Left lung (tissue), 14 donors: ENCODE measurements at places on chromosomes 1 and 21. TPM values are rescaled to one million over a fixed set of nuclear protein-coding genes. Genes with fewer than 3 reads are reported as not detected.

The INSRR gene
- polyA plus RNA-seq, result 0.03 TPM

The C1orf141 gene
- 0.35 TPM for polyA plus RNA-seq

DNA sequence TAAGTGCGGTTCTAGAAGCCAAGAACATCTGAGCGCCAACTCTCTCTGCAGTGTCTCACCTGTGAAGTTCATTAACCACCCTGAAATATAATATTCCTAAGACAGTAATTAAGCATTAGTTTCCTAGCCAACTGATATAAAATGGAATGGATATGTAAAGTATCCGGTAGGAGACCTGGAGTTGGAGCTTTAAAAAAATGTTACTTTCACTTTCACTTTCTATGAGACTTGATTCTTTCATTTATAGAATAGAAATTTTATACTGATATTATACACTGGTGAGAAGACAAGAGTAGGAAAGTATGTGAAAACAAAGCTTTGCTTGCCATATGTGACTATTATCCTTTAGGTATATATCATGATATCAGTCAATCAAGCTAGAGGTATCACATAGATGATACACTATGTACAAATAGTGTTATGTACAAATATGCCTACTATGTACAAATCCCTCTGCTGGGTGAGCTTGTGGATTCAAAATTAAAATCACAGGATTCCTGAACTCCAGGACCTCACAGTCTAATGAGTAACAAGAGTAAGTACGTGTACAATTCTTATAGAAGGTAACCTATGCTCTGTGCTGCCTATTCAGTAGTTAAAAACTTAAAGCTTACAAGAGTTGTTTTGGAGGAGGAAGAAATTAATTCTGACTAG is 934.2 kb downstream of the TTLL7 start:
- DNase-seq, result no peak
- H3K36me3 ChIP-seq, result no peaks in the 10 kb centered on the region
- no peaks in the 10 kb centered on the region for H3K4me1 ChIP-seq
- H3K27me3 ChIP-seq, result no peaks in the 10 kb centered on the region
- no peak overlapping the region for H3K4me3 ChIP-seq

- no peak overlapping the region for H3K27ac ChIP-seq
- no peak overlapping the region for H3K4me3 ChIP-seq
- H3K36me3 ChIP-seq, result no peaks in the 10 kb centered on the region
- H3K27me3 ChIP-seq, result no peaks in the 10 kb centered on the region
Observed at GRCh38 chr21:45088116-45088515, 13.7 kb downstream of the ADARB1 start.

DNA sequence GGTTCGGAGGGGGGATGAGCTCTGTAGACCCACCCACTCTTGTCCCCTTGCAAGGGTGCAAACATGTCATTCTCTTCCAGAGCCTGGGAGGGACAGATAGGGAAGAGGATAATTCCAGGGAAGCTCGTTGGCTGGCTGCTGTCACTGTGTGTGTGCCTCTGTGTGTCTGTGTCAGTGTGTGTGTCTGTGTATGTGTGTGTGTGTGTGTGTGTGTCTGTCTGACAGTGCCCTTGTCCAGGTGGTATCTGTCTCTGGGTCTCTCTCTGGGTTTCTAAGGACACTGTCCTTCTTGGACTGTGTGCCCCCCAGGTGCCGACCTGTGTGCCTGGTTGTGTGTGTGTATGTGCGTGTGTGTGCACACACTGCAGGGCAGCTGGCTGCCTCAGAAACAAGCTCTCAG is 90.5 kb downstream of the ACTL8 start:
- H3K27ac ChIP-seq, result no peak overlapping the region
- no peak overlapping the region for H3K4me3 ChIP-seq
- H3K4me1 ChIP-seq, result no peaks in the 10 kb centered on the region
- no peak for DNase-seq
- peaks cover 25% of the 10 kb centered on the region for H3K27me3 ChIP-seq
